ENCODE measurements at places on chromosomes 3 and 15.

- no peak for DNase-seq
These were observed 39.4 kb downstream of the DNAH1 start for GRCh38 chr3:52355526-52355925.

GRCh38 chr15:70558406-70559264 is 204.7 kb downstream of the UACA start:
- no peak for DNase-seq

DNA sequence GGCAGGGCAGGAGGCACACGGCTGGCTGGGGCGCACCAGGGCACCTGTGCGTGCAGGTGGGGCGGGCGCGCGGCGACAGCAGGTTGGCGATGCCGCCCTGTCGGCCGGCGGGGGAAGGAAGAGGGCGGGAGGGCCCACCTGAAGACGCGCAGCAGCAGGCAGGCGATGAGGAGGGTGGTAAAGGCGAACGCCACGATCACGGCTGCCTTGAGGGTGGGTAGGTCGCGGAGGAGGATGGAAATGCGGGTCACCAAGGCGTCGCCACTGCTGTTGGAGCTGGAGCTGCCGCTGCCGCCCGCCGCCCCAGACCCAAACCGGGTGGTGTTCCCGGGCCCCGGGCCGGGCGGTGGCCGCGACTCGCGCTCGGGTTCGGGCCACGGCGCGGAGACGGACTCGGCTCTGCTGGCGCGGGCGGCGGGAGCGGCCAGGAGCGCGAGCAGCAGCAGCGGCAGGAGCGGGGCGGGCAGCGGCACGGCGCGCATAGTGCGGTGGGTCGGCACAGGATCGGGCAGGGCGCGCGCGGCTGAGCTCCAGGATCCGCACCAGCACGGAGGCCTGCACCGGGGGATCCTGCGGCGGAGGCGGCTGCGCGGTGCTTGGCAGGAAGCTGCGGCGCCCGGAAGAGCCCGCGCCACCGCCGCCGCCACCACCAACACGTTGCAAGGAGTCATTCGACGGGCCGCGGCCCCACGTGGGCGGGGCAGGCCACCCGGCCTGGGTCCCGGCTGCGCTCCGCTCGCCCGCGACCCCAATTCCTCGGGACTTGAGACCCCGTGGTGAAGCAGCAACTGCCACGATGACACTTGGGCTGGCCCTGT is at the start of gene FAM174B:
Gene FAM174B, minus strand, starts transcription at position 598 of the 818 bp plus-strand sequence.
- no peak for DNase-seq

DNA sequence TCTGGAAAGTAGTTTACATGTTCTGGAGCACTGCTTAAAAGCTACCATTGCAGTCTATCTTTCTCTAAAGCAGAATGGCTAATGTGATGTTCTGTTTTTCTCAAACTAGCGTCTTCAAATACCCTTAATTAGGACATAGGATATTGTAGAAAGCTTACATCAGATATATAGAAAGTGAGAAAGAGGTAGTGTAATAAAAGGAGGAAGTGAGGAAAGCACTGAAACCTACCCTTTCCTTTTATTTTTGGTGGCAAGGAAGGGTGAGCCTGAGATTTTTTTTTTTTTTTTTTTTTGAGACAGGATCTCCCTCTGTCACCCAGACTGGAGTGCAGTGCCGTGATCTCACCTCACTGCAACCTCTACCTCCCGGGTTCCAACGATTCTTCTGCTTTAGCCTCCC is 9.4 kb downstream of the SENP2 start:
- DNase-seq: no peak

DNA sequence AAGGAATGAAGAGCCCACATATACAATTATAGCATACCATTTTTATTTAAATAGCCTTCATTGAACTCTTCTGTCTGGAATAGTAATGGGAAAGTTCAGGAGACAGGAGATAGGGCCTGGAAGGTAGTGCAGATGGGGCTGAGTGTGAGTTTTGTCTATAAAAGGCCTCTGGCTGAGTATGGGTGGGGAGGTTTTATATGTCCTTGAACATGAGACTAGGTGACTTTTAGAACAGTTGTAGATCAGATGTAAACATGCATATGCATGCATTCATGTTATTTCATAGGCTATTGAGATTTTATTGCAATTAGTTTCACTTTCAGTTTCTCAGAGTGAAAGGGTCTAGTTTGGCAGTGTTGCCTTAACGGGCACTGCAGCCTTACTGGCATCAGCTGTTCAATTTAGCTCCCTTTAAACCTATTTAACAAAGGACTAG is 27.1 kb downstream of the CGGBP1 start:
- DNase-seq: no peak

DNA sequence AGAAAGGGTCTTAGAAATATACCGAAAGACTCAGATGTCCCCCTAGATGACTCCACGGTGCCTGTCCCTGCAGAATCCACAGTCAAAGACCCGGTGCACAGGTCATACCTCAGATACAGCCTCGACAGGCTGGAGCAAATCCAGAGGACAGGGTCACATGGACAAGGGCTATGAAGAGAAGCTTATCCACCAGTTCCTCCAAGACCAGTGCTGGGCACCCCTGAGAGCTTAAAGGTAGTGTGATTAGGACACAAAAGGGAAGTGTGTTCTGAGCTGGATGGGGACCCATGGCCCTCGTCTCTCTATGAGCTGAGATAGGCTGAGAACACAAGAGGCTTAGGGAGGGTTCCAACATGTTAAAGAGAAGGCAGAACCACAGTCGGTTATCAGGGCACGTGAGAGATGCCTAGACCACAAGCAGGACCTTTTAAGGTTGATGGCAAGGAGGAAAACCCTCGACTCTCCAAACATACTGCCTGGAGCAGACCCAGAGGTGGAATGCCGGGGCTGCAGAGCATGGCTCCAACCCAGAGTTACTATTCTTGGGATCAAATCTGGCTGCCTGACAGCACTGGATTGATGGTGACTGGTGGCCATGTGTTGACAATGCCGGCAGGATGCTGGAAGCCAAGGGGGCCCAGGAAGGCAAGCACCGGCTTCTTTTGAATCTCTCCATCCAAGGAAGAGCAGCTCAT is 46.9 kb downstream of the ADCY5 start:
- no peak for DNase-seq

GRCh38 chr3:10619989-10620832 is 114.8 kb upstream of the ATP2B2 start:
- DNase-seq: no peak

GRCh38 chr3:44885618-44886017 is 11.2 kb downstream of the TGM4 start:
- DNase-seq: no peak

DNA sequence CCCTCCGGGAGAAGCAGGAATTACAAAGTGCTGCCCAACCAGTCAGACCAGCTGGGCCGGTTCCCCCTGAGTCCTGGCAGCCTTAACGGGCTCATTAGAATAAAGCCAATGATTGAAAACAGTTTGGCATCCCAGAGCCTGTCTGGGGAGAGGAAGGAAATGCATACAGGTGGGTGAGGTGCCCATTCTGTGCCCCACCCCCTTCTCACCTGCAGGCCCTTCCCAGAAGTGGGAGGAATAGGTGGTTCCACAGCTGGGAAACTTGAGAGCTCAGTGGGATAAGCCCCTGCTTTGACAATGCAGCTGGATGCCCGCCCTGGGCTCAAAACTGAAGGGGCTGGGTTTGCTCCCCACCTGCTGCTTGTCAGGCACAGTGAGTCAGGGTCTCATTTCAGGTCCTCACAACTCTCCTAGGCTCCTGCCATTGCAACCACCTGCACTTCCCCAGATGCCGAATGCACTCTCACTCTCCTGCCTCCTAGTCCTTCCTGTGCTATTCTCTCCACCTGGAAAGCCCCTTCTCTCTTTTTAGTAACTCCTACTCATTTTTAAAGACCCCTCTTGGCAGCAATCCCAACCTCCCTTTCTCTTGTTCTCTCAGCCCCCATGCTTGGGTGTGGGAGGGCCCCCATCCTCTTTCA is 5.5 kb upstream of the BUB1B start:
- DNase-seq: no peak

DNA sequence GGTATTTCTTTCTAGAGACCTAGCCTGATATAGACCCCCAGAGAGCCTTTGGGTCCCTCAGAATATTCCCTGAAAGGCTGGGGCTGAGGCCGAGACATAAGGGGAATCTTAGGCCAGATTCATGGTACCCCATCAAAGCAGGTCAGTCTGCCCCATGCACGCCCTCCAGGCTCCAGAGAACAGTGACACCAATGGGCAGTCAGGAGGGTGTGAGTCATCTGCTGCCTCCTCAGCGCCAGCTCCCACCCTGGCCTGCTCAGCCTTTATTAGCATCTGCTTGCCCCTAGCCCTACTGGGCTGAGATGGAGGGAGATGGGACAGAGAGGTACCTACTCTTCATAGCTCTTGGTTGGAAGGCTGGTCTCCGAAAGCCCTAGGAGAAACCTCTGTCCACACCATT is 14.3 kb upstream of the CAMKV start:
- DNase-seq: no peak

GRCh38 chr3:72080095-72080494 is 295.1 kb upstream of the PROK2 start:
- no peak for DNase-seq

DNA sequence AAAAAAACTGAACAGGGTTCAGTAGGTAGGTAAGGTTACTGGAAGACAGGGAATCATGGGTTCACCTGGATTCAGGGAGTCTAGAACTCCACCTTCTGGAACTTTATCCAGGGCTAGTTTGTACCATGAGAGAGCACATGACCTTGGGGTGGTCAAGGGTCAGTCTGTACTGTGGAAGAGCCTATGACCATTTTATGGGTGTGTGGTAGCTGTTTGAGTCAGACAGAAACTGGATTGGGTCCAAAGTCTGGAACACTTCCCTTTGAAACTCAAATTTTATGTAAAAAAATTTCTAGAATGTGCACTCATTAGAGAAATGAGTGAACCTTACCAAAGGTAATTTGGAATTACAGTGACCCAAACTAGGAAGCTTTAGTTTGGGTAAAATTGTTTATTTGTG is 486.0 kb upstream of the AGTR1 start:
- DNase-seq: no peak

DNA sequence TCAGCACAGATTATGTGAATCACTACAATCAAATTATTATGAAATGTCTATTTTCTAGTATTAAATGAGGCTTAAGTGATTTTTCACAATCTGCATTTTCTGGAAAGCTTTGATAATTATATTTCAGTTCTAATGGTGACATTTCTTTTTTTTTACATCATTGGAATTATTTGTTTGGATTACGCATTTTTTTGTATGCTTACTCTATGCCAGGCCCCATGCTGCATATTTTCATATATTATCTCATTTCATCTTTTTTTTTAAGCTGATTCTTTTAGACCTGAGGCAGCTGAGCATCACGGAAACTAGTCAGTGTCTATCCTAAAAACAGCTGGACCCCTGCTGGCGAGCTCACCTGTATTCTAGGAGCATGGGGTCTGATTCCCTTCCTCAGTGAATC is 31.1 kb downstream of the SLCO3A1 start:
- DNase-seq: no peak

GRCh38 chr3:25863011-25863415 is 73.1 kb downstream of the OXSM start:
- DNase-seq: no peak

- DNase-seq: no peak
These were observed 699.9 kb upstream of the ZNF385D start for GRCh38 chr3:22450786-22451400.

DNA sequence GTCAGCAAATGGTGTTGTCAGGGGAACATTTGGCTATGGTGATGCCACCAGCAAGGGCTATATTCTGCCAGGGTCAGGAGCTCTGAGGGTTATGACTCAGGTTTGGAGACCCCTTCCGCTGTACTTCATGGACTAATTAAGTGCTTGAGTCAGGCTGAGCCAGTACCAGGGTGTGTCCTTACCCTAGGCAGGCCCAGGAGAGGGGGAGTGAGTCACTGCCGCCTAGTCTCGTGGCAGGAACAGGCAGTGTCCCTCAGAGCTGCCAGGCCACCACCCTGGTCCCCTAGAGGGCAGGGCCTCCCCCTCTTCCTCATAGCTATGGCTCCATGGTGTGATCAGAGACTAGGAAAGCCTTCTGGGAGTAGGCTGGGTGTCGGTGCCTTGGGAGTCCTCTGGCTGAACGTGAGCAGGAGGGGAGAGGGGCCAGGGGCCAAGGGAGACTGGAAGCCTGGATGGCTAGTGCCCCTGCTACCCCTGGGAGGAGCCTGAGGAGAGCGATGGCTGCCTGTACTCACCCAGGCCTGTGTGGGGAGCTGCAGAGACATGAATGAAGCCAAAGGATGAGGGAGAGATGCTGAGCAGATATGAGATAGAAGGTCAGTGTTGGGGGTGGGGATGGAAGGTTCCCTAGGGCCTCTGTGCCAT is 10.6 kb downstream of the MAPKAPK3 start:
- no peak for DNase-seq

DNA sequence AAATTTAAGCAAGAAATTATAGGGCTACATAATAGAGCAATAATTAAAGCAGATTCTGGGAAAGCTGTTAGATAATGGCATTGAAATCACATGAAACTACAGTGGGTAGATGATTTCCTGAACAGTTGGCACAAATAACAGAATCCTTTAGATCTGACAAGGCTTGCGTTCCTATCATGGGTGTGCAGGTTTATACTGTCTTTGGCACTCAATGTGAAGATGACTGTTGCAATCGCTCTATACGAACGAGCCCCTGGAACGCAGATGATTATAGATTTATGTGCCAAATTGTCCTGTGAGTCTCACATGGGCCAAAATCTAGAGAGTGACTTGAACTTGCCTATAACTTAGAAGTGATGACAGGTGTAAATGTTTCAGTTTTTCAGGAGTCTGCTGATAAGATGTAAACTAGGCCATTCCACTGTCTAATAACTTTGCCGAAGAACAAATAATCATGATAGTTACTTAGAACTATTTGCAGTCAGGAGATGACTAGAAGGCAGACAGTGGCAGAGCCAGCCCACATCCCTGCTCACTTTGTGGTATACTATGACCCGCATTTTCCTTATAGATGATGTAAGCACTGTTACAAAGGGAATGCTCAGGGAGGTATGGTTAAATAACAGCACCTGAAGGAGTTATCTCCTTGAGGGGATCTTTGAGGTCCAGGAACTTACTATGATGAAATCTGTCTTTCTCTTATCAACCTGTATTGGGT is 30.5 kb upstream of the TRPC1 start:
- DNase-seq: no peak

DNA sequence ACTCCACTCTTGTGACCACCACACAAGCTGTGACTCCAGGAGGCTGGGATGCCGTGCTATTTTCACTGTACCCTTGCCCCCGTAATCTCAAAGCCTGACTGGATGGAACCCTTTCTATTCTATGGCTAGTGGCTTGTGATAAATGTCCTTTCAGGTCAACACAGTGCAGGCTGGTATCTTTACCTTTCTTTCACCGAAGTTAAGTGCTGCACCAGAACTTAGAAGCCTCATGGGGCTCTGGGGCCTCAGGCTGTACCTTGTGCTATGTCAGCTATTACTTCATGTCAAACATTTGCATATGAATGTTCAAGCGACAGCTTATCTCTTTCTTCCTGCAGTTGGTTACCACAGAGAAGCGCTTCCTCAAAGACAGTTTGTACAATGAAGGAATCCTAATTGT is 66.8 kb downstream of the RPL39L start:
- DNase-seq: no peak

Data from stimulated activated CD8-positive, alpha-beta memory T cell treated with anti-CD3 and anti-CD28 coated beads, Interleukin-2, amount 100 ng/mL, for 1 hour (primary cell).